Neural progenitor cell (in vitro differentiated cells): ENCODE measurements at places on chromosomes 7 and 10. TPM values are rescaled to one million over a fixed set of nuclear protein-coding genes. Genes with fewer than 3 reads are reported as not detected.

Gene SFRP4
- not detected in 2 replicates for total RNA-seq

Gene PNLIPRP3
- total RNA-seq: not detected in 2 replicates

DNA sequence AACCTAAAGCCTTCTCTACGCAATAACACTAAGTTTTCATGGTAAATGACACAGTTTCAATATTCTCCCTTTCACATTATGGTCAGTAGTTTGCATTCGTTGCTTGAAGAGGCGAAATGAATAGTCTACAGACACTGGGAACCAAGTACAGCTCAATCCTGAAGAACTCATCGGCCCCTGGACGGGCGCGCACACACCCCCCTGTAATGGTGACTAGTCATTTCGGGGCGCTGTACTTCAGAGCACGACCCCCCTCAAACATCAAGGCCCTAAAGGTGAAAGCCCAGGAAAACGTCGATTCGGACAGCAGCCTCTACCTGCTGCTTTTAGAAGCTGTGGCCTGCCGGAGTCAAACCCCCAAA is 1.0 kb downstream of the NT5C2 start:
- H3K27ac ChIP-seq: peak overlapping the region; percentile 90
- no peaks in the 10 kb centered on the region for H3K36me3 ChIP-seq
- H3K4me1 ChIP-seq: peaks cover 18% of the 10 kb centered on the region

DNA sequence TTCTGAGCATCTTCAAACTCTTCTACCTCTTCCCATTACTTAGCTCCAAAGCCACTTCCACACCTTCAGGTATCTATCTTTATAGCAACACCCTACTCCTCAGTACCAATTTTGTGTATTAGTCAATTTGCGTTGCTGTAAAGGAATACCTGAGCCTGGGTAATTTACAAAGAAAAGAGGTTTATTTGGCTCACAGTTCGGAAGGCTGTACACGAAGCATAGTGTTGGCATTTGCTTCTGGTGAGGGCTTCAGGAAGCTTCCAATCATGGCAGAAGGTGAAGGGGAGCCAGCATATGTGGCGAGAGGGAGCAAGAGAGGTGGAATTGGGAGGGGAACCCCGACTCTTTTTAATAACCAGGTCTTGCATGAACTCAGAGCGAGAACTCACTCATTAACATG is 17.6 kb upstream of the CRYGN start:
- peaks cover 25% of the 10 kb centered on the region for H3K4me1 ChIP-seq
- no peak overlapping the region for H3K4me3 ChIP-seq
- no peak overlapping the region for H3K27ac ChIP-seq

GRCh38 chr10:129161150-129161549 is 305.9 kb upstream of the MGMT start:
- H3K27ac ChIP-seq: no peak overlapping the region
- peak; percentile 42 for DNase-seq
- no peak overlapping the region for H3K4me3 ChIP-seq
- H3K27me3 ChIP-seq: no peaks in the 10 kb centered on the region
- no peaks in the 10 kb centered on the region for H3K36me3 ChIP-seq

DNA sequence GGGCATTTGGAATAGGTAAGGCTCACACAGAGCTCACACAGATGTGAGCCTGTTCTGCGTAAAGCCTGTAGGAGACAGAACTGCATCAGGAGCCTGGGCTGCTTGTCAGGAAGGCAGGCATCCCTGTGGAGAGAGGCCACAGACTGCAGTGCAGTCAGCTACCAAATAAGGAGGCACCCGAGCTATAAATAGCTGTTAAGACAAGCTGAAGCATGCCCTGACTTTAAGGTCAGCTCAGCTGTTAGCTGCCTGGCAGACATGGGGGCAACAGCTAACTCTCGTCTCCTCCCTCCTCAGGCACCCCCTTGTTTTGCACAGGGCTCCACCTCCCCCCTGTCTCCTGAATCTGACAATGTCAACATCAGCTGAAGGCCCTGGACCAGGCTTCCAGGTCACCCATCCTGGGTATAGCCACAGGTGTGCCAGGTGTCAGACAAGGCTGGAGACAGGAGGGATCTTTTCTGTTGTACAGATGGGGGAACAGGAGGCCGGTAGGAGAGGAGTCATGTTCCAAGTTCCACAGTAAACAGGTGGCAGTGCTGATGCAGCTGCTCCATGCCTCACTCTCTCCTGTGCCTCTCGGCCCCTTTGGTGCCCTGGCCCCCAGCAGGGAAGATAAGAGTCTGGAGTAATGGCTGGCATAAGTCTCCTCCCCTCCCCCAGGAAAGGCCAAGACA is 27.6 kb upstream of the MKRN1 start:
- no peaks in the 10 kb centered on the region for H3K36me3 ChIP-seq
- H3K27me3 ChIP-seq: no peaks in the 10 kb centered on the region
- H3K4me3 ChIP-seq: no peak overlapping the region
- H3K4me1 ChIP-seq: peaks cover 5% of the 10 kb centered on the region
- no peak overlapping the region for H3K27ac ChIP-seq

GRCh38 chr7:37943905-37944736 is 23.7 kb downstream of the EPDR1 start:
- H3K27me3 ChIP-seq: no peaks in the 10 kb centered on the region
- no peak for DNase-seq
- H3K4me3 ChIP-seq: no peak overlapping the region

DNA sequence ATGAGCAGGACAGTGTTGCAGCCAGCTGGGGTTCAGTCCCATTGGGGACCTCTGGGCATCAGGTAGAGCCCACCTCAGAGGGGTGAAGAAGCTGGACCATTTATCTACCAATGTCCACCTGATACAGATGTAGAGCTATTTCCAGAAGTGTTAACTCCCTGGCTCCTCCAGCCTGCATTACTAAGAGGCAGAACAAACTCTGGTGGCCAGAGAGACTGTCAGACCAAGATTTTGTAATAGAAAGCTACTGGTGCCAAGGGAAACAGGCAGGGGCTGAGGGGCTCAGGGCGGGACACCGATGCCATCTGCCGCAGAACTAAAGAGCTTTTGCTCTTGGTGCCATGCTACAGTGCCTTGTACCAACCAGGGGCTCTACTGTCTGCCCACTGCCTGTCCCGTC is 268.2 kb upstream of the HABP2 start:
- no peaks in the 10 kb centered on the region for H3K27me3 ChIP-seq
- no peak overlapping the region for H3K27ac ChIP-seq
- H3K4me3 ChIP-seq: no peak overlapping the region
- H3K4me1 ChIP-seq: no peaks in the 10 kb centered on the region
- H3K36me3 ChIP-seq: no peaks in the 10 kb centered on the region
- DNase-seq: no peak

- H3K4me3 ChIP-seq: no peak overlapping the region
- no peak for DNase-seq
- H3K27me3 ChIP-seq: no peaks in the 10 kb centered on the region
- no peak overlapping the region for H3K27ac ChIP-seq
Observed at GRCh38 chr10:75672842-75673241, 241.4 kb downstream of the LRMDA start.
